ENCODE measurements at places on chromosomes 11 and 22. TPM values are rescaled to one million over a fixed set of nuclear protein-coding genes. Genes with fewer than 3 reads are reported as not detected.
A peak's percentile ranks its signal among the peaks of the same experiment; 100 is the strongest.

MRGPRE gene
- polyA plus RNA-seq = 6.6 TPM

OR51B5 gene
- polyA plus RNA-seq = not detected

LRRC4C gene
- 3.5 TPM for polyA plus RNA-seq

KCNK4 gene
- 3.4 TPM for polyA plus RNA-seq

GRCh38 chr22:37631448-37632173, 7.9 kb upstream of the SH3BP1 start:
- DNase-seq = no peak

DNA sequence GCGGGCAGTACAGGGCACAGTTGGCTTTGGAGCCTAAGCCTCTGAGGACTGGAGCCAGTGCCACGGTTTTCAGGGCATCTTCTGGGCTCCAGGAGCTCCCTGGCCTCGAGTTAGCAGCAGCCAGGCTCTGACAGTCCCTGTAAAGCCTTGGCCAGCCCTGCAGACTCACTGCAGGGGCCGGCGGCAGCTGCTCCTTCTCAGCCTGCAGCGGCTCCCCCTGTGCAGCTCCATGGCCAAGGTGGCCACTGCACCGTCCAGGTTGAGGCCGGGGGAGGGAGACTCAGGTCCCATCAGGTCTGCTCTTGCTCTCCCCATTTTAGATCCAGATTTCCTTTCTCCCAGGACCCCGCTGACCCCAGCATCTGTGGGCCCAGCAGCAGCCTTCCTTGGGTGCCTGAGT, 1461.1 kb downstream of the BRD1 start:
- DNase-seq = no peak

- no peak for DNase-seq
Measured at GRCh38 chr11:113675003-113675561, 31.0 kb downstream of the TMPRSS5 start.

DNA sequence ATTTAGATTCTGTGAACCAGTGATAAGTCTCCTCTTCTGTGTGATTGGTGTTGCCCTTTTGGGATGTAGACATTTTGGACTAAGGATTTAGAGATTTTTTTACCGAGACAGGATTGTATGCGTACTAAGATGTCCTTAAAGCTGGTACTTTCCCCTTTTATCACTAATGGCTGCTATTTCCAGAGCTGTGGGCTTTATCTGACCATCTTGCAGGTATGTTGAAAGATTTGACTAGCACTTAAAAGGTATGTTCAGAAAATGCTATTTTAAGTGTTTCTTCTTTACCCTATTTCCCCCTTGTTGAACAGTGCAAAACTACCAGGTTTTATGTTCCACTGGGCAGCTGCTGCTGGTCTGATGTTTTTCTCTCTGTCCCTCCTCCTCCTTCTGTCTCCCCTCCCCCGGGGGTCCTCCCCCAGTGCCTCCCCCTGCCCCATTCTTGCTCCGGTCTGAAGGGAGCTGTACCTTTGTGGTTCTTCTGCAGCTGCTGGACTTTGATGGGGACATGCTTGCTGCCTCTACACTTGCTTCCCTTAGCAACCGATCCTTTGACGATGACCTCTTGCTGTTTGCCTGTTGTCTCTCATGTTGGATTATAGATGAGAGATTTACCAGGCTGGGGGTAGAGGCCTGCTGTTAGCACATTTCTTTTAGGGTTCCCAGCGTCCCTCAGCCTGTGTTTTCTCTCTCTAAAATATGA, 59.6 kb downstream of the ZNRF3 start:
- peak; percentile 40 for DNase-seq

DNA sequence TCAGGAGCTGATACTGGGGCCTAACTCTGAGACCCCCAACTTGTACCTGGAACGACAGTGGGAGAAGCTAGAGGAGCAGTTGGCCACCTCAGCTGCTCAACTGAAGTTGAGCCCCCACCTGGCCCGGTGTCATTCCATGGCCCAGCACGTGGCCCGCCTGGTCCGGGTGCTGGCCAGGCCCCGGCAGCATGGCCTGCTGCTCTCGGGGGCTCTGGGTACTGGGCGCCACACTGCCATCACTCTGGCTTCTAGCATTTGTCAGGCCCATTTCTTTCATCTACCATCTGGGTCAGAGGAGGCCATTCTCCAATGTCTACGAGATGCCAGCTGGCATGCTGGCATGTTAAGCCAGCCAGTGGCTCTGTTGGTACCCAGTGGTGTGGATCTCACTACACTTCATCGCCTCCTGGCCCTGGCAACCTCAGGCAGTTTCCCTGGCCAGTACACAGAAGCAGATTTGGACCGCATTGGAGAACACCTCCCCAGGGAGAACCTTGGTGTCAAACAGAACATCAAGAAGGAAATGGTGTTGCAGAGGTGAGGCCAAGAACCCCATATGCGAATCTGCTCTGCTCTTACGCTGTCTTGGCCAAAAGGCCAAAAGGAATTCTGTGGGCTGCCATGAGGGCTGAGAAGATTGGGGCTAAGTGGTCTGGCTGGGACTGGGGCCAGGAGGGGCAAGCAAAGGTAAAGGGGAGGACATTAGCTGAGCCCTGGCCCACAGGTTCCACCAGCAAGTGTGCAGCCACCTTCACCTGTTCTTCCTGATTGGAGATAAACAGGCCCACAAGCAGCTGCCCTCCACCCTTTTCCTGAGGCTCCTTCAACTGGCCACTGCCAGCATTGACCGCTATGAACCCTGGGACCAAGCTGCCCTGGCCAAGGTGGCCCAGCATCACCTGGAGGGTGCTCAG, 45.4 kb downstream of the RRP8 start:
- no peak for DNase-seq

GRCh38 chr11:78256962-78257361, 68.2 kb downstream of the USP35 start:
- DNase-seq = no peak

DNA sequence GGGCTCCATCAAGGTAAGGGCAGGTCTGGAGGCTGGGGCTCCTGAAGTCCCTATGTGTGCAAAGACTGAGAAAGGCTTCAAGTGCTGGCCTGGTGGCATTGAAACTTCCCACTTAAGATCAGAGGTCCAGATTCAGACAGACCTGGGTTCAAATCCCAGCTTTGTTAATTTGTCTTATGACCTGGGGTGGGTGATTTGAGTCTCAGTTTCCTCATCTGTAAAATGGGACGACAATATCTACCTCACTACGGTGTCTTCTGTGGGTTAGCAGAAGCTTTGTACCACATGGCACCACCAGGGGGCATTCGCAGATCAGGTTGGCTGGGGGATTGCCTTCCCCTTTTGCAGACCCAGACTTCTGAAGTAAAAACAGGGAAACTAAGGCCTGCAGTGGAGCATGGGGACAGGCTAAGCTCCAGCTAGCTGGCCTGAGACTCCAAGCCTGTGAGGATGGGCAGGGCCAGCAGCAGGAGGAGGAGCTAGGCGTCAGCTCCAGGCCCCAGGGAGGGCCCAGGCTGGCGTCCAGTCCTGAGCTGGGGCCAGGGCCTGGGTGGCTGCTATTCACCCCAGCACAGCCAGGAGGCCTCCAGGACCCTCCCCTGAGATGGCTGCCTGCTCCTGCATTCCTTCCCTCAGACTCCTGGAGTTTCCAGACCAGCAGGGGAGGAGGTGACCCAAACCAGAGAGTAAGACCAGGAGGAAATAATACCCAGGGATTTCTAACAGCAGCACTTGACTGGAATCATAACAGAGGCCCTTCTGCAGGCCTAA, 1.5 kb downstream of the CASTOR1 start:
- peak; percentile 80 for DNase-seq

DNA sequence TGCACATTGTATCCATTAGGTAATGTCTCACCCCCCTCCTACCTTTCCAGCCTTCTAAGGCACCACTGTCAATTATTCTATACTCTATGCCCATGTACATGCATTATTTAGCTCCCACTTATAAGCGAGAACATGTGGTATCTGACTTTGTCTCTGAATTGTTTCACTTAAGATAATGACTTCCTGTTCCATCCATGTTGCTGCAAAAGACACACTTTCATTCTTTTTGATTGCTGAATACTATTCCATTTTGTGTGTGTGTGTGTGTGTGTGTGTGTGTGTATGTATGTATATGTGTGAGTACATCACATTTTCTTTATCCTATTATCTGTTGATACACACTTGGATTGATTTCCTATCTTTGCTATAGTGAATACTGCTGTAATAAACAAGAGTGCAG, 84.2 kb downstream of the PGR start:
- no peak for DNase-seq

DNA sequence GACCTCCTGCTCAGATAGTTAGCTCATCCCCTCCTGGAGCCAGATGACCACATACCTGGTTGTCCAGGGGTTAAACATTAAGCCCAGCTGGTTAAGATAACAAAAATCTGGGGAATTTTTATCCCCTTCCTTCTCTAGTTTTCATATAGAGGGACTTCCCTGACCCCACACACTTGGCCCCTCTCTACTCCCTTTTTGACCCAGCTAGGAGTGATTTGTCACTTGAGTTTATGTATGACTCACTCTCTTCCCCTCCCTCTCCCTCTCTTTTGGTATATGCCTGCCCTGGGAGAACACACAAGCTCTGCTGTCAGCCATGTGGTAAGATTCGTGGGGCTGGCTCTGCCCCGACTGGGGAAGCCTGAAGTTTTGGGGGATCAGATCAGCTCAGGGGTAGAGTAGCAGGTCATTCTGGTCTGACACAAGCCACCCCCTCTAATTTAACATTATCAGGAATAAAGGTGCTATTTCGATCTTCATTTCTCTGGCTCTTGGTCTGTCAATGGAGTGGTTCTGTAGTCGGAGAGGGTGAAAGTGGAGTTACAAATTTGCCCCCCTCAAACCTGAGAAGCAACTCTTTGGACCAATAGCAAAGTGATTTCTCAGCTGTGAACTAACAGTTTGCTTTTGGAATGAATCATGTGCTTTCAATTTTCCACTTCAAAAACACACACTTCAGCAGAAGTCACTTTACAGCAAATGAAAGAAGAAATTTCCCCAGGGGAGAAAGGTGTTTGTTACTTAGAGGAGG, 415.3 kb upstream of the CADM1 start:
- DNase-seq = no peak
